ENCODE measurements at places on chromosomes 12 and 14. TPM values are rescaled to one million over a fixed set of nuclear protein-coding genes. Genes with fewer than 3 reads are reported as not detected.

The RD3L gene
- not detected for total RNA-seq

The CD69 gene
- total RNA-seq = not detected

The TSHR gene
- not detected for total RNA-seq

The CLEC2A gene
- not detected for total RNA-seq

The ASCL1 gene
- total RNA-seq = not detected

The SLC8A3 gene
- 0.71 TPM for total RNA-seq

The AQP6 gene
- 0.12 TPM for total RNA-seq

DNA sequence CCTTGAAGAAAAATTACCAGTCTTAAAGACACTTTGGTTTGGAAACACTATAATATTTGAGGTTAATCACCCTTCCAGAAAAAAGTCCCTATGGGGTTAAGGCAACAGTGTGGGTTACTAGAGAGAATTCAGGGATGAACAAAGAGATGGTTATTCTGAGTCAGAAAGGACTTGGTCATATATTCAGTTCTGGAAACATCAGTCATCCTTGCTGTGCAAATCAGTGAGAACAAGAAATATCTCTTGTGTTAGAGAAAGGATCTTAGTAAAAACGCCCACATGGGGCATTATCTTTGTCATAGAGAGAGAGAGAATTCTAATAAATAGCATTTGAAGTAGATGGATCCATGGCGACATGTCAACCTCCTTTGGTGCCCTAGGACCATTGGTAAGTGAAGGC lies 59.4 kb upstream of the E2F7 start:
- no peak for DNase-seq

DNA sequence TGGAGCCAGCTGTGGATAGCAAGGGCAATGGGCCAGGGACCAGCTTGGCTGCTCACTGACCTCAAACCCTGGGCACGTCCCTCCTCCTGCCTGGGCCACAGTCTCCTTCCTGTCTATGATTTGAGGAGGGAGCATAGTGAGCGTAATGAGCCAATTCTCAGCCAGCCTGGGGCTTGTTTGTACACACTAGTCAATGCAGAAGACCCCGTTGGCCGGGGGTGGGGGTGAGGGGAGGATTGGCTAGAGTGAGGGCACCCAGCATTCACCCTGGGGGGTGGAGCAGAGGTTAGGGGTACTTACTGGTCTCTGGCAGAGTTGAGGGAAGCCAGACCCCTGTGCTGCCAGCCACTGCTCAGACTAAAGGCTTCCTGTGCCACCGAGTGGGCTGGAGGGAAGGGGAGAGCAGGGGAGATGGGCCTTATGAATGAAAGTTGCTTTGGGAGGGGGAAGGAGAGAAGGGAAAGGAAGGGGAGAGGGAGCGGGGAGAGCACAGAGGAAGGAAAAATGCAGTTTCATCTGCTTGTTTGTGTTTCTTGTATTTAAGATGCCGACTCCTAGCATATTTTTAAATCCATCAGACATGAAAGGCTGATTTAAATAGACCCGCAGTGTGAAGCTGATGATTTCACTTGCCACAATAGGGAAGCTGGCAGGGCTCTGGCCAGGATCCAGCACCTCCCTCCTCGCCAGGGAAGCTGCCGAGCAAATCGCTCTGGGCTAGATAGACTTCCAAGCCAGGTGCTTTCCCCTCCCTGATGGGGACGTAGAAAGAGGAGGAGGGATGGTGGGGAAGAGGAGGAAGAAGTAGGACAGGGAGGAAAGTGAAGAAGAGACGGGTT lies 114.0 kb downstream of the PRMT8 start:
- DNase-seq = peak; percentile 39

DNA sequence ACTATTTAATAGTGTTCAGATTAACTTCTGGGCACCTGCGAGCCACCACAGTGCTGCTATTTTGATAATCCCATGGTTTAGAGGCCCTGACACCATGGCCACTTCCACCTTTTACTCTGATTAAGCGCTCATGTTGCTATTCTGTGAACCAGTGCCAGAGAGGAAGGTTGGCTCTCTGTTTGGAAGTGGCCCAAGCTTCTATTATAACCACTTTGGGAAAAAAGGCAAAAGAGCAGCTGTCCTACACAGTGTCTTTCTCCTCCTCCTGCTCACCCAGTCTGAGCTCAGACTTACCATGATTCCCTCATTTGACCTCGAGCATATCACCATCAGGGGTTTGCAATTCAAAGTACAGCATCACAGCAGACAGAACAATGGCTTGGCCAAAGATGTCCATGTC lies 23.3 kb downstream of the DYRK2 start:
- DNase-seq = no peak

GRCh38 chr12:3560295-3560620 lies 69.3 kb downstream of the PRMT8 start:
- DNase-seq = no peak

DNA sequence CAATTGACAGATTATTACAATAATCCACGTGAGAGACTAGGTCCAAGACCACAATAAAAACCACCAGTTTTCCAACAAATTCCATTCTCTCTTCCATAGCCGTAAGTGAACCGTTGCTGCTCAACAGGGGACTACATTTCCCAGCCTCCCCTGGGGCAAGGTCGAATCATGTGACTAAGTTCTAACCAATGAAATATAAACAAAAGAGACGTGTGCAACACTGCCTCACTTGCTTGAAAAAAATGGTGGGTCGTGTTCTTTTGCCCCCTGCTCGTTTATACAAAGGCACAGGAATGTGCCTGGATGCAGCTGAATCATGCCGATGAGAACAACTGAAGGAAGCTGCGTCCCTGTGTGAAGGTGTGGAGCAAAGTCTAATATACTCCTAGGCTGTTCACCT lies 51.1 kb downstream of the HSPB8 start:
- DNase-seq = peak; percentile 84

GRCh38 chr12:3747976-3748619 lies 4.8 kb downstream of the CRACR2A start:
- no peak for DNase-seq

GRCh38 chr12:126358806-126359205 lies 1293.6 kb downstream of the AACS start:
- no peak for DNase-seq

DNA sequence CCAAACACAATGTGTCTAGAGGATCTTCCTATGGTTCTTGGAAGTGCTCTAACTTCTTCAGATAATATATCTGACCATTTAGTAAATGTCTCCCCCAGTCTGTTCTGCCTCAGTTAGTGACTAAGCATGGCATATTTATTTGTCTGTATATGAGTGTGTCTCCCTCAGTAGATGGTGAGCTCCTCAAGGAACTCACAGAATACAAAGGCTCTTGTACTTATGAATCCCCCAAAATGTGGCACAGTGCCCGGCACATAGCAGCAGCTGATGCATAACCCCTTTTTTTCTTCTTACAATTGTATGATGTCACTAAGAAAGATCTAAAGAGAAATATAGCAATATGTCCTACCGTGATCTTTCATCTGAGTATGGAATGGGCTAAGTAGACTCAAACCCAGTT lies 264.7 kb upstream of the PRICKLE1 start:
- DNase-seq = no peak

DNA sequence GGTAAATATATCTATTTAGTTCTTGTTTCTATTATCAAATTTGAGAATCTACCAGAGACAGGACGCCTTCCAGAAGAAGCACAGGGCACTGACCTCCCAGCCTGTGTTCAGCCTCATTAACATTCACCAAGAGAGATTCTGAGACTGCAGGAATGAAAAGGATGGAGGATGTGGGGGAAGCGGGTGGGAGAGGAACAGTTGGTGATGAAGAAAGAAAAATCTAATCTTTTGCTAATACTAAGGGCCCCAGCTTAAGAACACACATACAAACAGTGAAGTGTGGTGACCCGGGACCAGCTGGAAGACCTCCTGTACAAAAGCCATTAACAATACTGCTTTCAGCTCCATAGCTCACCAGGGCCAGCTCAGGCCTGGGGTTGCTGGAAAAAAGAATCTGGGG lies 160.5 kb downstream of the NUAK1 start:
- DNase-seq = no peak

- no peak for DNase-seq
These were observed 110.9 kb downstream of the PAH start for GRCh38 chr12:102806110-102806509.

DNA sequence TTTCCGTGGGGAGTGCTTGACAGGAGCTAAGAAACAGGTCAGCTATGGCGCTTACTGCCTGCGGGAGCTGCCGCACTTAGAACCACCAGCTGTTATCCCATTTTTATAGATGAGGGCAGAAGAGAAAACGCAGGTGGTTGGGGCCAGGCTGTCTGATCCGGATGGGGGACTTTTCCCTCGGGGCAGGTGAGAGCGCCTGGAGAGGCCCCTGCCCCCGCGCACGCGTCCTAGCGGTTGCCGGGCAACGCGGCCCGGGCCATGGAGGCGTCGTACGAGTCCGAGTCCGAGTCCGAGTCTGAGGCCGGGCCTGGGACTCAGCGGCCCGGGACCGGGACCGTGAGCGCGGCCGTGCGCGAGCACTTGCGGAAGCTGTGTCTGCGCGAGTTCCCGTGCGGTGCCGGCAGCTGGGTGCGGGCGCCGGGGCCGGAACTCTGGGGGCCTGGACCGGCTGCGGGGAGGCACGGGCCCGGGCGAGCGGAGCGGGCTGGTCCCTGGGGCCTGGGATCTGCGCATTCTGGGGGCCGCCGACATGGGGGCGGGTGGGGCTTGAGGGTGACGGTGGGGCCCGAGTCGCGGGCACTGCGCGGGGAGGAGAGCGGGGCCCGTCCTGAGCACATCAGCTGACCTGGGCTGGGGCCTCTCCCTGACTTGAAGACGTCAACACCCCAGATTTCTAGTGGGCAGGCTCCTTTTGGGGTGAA lies at the start of gene LRRC43:
Gene LRRC43 (plus strand): TSS at position 237 of the 701 bp plus-strand sequence. CDS start 22 bp downstream, at position 259.
- DNase-seq = peak; percentile 79

- DNase-seq = no peak
These were observed 634 bp upstream of the TMEM63C start for GRCh38 chr14:77180726-77181602.

DNA sequence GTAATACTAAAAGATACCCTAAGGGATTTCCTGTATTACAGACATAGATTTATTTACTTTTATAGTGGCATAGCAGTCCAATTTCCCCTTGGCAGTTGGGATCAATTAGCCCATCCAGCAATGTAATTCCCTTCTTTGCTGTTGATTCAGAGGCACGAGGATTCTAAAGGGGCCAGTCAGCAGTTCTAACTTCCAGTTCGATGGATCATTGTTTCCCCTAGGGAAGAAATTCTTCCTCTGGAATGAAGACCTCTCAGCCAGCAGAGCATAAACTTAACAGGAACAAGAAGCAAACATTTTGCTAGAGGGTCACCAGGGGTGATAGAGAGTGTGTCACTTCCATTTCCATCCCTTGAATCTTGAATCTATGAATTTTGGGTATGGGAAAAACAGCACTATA lies 395.7 kb upstream of the NOVA1 start:
- DNase-seq = no peak

DNA sequence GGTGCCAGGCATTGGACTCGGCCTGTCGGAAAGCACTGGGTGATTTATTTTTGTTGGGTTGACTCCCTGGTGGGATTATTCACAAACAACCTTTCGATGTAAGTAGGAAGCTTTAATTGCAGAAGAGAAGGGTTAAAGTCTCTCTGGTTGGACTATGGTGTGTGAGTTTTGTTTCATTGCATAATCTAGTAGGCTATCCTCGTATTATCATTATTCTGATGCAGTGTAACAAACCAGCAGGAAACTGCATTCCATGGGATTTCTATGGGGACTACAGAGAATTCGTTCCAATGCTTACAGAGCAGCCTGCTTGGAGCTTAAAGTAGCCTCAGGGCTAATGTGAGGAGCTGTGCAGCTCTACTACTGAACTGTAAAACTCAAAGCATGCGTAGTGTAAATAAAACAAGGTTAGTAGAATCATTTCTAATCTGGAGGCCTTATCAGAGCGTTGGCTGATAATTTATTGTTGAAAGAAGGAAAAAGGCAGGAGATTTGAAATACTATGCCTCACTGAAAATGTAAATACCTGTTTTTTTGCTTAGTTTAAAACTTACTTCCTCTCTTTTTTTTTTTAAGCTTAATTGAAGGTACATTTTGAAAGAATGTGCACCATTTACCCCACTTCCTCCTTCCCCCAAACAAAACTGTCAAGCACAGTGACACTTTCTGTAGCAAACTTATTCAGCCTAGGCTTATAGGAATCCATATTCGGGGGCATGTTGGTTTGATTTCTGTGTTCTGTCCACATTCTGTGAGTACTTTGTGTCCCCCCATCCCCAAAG lies 226.7 kb downstream of the NPAS3 start:
- peak; percentile 66 for DNase-seq

DNA sequence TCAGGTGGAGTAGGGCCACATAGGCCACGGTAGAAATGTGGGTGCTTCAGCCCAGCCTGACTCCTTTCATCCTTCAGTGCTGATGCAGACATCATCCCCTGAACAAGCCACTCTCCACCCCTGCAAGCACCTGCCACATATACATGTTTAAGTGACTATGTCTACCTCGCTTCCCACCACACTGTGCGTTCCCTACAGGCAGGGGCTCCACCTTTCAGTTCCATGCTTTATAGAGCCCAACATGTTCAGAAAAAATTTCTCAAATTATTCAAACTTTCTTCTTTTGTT lies 11.6 kb downstream of the SLC7A7 start:
- no peak for DNase-seq

DNA sequence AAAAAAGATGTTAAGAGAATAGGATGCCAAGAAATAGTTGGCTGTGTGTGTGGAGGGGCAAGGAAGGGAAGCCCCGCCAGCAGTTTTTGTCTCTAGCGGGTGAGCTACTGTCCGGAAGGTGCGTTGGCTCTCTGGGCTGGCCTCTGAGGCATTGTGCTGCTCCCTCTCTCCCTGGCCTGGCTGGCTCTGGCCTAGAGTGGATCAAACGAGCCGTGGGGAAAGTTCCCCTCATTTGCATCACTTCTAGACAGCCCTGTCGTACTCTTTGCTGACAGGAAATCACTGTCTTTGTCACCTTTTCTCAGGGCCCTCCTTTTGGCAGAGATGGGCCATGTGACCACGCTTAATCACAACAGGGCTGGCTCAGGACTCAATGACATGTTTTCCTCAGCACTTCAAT lies 236.1 kb upstream of the NPAS3 start:
- DNase-seq = peak; percentile 78

GRCh38 chr12:57237932-57238853 lies 8.7 kb downstream of the SHMT2 start:
- DNase-seq = peak; percentile 76

DNA sequence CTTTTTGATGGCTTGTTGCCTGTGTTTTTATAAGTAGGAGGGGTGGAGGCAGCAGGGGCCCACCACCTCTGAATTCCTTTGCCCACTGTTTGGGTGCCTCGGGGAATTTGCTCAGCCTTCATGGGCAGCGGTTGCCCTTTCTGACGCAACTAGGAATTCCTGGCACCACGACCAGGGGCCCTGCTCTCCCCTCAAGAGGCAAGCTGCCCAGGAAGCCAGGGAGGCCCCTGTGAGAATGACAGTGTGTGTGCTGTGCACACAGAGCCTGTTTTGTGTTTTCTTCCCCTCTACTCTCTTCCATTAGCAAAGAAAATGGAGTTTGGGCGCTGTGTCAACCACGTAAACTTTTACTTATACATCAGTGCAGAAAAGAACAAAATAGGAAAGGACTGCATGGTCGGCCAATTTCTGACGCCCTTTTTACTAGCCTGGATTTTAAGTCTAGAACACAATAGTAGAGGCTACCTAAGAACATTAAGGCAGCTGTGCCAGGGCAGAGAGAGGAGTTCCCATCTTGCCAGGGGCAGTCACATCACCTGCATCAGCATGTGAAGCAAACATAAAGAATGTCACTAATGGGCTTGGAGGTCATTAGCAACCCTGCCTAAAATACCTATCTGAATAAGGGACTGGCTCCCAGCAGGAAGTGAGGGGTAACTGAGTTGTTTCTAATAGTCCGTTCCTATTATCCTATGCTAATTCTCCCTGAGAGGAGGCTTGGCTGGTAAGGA lies 17.9 kb upstream of the PTGR2 start:
- peak; percentile 23 for DNase-seq

GRCh38 chr12:116104167-116104767 lies 173.2 kb downstream of the MED13L start:
- no peak for DNase-seq
